ENCODE measurements at places on chromosomes 11 and 22.

GRCh38 chr11:128365044-128365443 lies 222.3 kb downstream of the ETS1 start:
- DNase-seq: no peak

GRCh38 chr11:109864834-109865547 lies 228.2 kb upstream of the ZC3H12C start:
- DNase-seq: no peak

DNA sequence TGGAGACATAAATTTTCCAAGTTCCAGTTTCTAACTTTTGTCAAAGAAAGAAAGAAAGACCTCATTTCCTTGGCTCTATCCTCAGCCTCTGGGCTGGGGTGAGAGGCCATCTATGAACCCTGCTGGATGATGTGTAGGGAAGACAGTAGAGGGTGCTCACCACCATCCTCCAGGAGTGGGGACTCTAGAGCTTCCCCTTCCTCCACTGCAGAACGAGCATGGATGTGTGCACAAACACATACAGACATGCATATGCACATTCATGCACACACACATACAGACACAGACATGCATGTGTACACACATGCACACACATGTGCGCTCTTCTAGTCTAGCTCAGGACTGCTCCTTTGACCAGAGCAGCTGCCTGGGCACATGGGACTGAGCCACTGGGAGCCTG lies 565.8 kb downstream of the BUD13 start:
- DNase-seq: no peak

DNA sequence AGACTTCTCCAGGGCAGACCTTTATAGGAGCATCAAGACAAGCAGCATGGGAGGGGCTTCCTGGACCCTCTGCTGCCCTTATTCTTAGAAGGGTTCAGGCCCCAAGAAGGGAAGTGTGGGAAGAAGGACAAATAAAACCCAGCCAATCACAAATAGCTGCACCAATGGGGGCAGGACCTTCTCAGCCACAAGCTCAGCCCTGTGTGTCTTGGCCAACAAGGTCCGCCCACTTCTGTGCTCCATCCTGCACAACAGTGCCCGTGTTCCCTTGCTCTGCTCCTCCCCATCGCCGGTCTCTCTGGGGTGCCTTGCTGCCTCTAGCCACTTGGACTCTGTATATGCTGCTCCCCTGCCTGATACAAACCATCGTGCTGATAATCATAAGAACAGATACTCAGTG lies 86.1 kb downstream of the NAT10 start:
- no peak for DNase-seq

DNA sequence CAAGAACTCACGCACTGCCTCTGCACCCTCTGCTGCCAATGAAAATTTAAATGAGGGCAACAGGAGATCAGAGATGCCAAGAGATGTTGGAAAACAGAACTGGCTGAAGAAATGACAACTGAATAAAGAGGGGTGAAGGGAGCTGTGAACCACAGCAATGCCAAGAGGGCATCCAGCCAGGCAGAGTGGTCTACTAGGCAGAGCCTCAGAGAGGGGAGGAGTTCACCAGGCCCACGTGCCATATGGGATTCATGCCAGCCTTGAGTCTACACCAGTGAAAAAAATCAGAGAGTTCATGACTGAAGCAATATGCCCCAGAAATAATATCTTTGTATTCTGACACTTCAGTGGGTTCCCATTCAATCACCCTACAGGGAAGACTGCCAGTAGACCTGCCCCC lies 4.4 kb downstream of the APOL2 start:
- DNase-seq: no peak

GRCh38 chr11:7186190-7186589 lies 65.5 kb upstream of the SYT9 start:
- DNase-seq: no peak

GRCh38 chr11:77819411-77819920 lies 1.1 kb downstream of the RSF1 start:
- peak; percentile 86 for DNase-seq

GRCh38 chr22:23737696-23738095 lies 13.2 kb downstream of the ZNF70 start:
- no peak for DNase-seq

- no peak for DNase-seq
Observed at GRCh38 chr11:16526947-16527346, 170.6 kb upstream of the SOX6 start.

DNA sequence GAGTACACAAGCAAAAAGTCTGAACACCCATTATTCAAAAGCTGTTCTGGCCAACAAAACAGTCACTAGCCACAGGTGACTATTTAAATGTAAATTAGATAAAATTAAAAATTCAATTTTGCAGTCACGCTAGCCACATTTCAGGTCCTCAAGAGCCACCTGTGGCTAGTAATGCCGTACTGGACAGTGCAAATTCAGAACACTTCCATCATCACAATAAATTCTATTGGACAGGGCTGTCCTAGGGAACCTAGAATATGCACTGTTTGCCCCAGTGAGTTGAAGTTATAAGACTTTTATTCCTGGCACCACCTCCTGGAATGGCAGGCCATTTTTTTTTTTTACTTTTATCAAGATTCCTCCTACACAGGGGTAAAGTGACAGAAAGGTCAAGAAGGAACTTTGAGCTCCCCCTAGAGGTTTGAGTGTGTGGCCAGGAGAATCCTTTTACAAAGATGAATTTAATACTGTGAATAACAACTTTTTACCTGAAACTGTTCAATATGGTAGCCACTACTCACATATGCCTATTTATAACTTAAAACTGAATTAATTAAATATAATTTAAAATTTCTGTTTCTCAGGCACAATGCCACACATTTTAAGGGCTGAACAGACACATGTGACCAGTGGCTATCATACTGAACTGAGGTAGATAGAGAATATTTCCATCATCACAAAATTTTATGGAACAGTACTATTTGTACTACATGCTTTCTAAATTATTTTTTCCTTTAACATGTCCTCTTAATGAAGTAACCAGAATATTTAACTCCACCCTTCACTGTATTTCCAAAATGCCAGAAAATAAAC lies 6.5 kb downstream of the MSANTD2 start:
- no peak for DNase-seq

DNA sequence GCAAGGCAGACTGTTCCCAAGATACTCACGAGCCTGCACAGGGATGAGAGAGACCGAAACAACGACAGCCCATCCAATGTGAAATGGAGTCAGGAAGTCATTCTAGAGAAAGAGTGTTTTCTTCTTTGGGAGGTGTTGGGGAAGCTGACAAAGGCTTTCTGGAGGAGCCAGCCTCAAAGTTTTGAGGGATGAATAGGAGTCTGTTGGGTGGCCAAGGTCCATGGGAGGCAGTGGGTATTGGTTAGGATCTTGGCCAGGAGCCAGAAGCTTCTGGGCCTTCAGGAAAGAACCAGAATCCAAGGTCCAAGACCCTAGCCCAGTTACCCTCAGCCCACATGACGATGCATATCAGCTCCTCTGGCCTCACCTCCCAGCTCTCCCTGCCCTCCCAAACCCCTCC lies 59.9 kb upstream of the SHISAL1 start:
- no peak for DNase-seq

GRCh38 chr11:33135216-33135615 lies 26.1 kb downstream of the CSTF3 start:
- DNase-seq: no peak

Data from stimulated activated CD4-positive, alpha-beta T cell treated with anti-CD3 and anti-CD28 coated beads, Interleukin-2, amount 100 ng/mL, for 24 hours (primary cell).